ENCODE measurements at places on chromosomes 1 and 21.

GRCh38 chr1:53372501-53372951 is 44.7 kb upstream of the LRP8 start:
- no peak for DNase-seq

- DNase-seq, result no peak
Observed at GRCh38 chr1:77476475-77476874, 194.7 kb downstream of the AK5 start.

- DNase-seq, result no peak
Observed at GRCh38 chr1:208951908-208952307, 631.6 kb upstream of the CAMK1G start.

GRCh38 chr1:245260110-245260882 is 105.5 kb downstream of the KIF26B start:
- no peak for DNase-seq

GRCh38 chr1:36324353-36324703 is 883 bp upstream of the EVA1B start:
- DNase-seq, result no peak

DNA sequence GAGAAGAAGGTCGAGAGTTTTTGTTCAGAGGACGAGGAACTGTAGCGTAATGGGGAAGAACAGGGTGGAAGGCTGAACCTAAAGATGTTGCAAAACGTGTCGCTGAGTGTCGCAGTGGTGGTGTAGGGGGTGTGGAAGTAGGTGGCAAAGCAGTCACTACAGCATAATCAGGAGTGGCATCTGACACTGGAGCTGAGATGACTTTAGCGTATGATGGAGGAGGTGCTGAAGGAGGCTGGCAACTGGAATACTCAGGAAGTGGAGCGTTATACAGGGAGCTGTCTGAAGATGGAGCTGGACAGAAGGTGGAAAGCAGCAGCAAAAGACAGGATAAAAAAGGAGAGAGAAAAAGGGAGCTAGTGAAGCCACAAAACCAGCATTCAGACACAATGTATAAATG is 89.9 kb upstream of the LBR start:
- DNase-seq, result no peak

- DNase-seq, result no peak
Observed at GRCh38 chr1:15180945-15181523, 27.5 kb downstream of the TMEM51 start.

GRCh38 chr1:5728663-5729355 is 263.4 kb downstream of the NPHP4 start:
- no peak for DNase-seq

DNA sequence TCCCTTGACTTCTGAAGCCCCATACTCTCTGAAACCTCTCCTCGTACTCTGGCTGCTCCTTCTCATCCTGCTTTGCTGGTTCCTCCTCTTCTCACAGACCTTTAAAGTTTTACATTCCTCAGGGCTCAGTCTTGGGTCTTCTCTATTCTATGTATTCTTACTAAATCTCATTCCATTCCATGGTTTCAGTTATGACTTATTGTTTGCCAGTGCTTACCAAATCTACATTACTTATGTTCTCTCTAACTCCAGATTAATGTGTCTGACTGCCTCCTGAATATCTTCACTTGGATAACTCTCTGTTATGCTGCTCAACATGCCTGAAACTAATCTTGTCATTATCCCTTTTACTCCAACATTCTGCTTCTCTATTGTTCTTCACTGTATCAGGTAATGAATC is 5.4 kb upstream of the SLC35D1 start:
- DNase-seq, result no peak

GRCh38 chr1:247212012-247212411 is 40.2 kb upstream of the ZNF124 start:
- no peak for DNase-seq

Measured in activated CD4-positive, alpha-beta T cell treated with anti-CD3 and anti-CD28 coated beads for 4 hours (primary cell).